ENCODE measurements at places on chromosomes 3 and 15.

- no peak for DNase-seq
Measured at GRCh38 chr15:92933831-92934230, 33.7 kb downstream of the CHD2 start.

- no peak for DNase-seq
Measured at GRCh38 chr3:37458162-37459120, 284.1 kb upstream of the LRRFIP2 start.

DNA sequence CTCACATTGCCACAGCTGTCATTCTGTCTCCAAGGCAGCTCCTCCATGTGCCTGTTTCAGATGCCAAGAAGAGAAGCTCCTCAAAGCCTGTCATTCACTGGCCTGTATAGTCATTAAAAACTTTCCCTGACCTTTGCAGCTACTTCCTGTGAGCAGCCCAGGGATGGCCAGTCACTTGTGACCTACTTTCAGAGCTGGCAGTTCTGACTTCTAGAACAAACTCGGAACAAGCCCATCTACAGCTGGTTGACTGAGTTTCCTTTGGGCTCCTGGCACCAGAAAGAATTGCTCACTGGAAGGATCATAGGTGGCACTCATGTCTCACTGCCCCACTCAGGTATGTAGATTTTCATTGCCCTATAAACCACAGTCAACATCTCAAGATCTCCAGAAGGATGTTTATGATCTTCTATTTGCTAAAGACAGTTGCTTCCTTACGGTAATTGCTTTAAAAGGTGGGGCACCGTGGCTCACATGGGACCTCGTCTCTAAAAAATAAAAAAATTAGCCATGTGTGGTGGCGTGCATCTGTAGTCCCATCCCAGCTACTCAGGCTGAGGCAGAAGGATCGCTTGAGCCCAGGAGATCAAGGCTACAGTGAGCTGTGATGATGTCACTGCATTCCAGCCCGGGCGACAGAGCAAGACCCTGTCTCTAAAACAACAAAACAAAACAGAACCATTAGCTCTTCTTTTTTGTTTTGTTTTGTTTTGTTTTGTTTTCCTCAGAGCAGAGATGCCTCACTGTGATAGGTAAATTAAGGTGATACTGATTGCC lies 11.2 kb upstream of the ATP13A3 start:
- DNase-seq: no peak

- no peak for DNase-seq
Measured at GRCh38 chr3:195838714-195839113, 27.0 kb upstream of the MUC4 start.

DNA sequence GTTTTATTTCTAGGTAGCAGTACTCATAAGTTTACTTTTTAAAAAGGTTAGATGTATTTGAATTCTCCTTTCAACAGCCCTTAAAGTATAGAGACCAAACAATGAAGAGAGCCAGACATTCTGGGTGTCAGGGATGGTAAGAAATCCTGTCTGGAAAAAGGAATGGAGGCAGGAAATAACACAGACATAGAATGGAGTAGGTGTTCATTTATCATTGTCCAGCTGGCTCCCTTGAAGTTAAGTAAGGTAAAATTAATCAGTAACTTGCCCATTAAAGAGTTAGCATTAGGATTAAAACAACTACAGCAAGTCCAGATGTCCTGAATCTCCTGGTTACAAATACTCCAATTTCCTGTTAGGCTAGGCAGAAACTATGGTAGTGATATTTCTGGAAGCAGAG lies 13.5 kb upstream of the SUCNR1 start:
- no peak for DNase-seq
